ENCODE measurements at places on chromosomes 11 and 22.

DNA sequence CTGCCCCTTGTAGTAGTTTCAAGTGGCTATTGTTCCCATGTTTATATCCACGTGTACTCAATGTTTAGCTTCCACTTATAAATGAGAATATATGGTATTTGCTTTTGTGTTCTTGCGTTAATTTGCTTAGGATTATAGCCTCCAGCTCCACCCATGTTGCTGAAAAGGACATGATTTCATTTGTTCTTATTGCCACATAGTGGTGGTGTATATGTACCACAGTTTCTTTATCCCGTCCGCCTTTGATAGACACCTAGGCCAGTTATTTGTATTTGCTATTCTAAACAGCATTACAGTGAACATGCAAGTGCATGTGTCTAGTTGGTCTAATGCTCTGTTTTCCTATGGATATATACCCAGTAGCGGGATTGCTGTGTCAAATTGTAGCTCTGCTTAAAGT lies 6.8 kb downstream of the OR51B2 start:
- no peak for DNase-seq

DNA sequence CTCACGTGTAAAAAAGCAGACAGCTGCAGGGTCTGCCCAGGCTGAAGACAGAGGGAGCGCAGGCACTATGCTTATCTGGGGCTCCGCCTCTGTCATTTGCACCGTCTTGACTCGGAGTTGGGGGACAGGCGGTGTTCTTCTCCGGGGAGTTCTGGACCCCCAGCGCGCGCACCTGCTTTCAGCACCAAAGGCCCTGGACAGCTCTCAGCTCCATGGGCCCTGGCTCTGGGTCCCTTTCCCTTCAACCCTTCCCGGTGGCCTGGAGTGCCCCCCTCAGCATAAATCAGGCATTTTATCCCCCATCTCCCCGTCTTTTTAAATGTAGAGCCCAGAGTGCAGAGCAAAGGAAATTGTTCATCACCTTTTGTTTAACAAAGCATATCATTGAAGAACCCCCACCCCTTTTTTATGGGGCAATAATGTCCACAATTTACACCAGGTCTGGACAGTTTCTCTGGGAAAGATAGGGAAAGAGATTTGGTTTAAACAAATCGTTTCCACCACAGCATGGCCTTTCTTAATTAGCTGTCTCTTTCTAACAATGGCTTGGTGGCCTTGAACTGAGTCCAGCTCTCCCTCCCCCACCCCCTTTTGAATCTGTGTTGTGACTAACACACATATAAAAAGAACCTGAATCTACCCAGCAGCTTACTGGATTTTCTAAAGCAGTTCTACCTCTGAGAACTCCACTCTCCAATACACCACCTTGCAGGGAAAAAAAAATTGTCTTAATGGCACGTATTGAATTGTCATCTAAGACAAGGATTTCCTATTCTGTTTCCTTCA lies 1.7 kb downstream of the SEZ6L start:
- DNase-seq = no peak

DNA sequence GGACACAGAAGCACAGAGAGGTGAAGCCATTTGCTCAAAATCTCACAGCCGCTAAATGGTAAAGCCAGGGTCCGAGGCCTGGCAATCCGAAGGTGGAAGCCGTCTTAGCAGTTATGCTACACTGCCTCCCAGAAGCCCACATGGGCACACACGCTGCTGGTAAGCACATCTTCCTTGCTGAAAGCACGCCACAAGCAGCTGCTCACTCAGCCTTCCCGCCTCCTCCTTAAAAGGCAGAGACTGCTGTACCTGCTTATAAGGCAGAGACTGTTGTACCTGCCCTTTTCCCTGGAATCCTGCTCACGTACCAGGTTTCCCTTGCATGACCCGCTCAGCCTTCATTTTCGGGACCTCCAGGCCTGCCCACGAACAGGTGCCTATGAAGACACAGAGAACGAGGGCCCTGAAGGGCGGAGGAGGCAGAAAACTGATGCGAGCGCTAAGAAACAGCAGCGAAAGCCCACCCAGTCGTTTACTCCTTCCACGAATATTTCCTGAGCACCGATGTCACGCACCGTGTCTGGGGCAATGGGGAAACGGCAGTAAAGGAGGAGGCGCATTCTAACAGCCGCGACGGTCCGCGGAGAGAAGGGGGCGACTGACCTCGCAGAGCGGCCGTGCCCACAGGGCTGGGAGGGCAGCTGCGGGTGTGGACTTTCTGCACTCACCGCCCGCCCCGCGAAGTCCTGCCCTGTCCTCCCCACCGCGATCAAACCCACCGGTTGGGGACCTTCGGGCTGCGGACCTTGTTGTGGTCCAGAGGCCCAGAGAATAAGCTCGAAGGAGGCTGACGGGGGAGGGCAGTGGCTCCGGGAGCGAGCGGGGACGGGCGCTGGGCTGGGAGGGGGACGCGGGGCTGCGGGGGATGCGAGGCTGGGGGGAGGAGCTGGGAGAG lies 13.0 kb downstream of the SPATA19 start:
- DNase-seq = no peak

GRCh38 chr11:74485868-74486267 lies 7.7 kb downstream of the LIPT2 start:
- DNase-seq = no peak

GRCh38 chr11:130890039-130890745 lies 26.1 kb downstream of the SNX19 start:
- no peak for DNase-seq

DNA sequence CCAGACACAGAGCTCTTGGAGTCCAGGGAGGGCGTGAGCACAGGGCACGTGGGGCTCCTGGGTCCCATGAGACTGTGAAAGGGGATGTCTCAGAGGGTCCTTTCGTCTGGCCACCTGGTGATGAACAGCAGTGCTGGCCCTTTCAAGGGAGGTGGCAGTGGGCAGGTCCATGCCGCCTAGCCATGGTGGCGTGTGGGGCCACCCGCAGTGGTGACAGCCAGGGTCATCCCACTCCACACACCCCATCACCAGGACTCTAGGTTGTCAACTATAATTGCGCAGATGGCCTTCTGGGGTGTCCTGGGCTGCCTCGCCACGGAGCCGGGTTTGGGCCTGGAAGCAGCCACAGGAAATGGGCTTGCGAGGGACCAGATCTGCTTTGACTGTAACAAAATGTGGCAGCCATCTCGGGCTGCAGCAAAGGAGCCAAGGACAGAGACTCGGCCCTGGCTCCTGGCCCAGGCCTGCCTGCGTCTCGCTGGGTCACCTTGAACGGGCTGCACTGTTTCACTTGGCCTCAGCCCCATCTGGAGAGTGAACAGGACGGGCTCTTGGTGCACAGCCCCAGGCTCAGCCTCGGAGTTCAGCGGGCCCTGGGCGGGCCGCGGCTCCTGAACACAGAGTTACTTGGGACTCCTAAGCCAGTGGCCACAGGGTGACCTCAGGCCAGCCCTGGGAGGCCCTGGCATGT lies 1350.5 kb downstream of the BRD1 start:
- no peak for DNase-seq

DNA sequence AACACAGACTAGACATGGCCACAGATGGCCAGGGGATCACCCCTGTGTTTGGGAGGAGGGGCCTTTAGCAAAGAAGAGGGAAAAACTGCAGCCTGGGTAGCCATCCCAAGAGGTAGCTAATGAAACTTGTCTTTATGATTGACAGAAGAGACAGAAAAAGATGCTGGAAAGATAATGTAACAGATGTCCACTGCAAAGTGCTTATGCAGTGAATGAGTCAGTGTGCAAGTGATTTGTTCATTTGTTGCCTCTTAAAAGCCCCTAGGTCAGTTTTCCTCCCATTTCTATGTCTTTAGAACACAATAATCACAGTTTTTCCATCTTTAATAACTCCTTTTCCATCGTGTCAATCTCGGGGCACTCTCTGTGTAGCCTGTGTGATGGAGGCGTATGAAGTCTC lies 57.2 kb downstream of the INSC start:
- DNase-seq = no peak

DNA sequence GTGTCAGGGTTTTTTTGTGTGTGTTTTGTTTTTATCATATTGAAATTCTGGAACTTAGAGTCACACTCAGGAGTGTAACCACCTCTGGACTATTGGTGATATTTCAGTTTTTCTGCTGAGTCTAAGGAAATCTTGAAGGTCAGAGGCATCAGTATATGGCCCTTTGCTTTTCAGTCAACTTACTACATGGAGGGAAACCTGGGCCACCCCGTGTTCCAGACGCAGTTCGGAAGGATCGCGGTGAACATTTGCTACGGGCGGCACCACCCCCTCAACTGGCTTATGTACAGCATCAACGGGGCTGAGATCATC lies 19.9 kb downstream of the UPB1 start:
- no peak for DNase-seq

DNA sequence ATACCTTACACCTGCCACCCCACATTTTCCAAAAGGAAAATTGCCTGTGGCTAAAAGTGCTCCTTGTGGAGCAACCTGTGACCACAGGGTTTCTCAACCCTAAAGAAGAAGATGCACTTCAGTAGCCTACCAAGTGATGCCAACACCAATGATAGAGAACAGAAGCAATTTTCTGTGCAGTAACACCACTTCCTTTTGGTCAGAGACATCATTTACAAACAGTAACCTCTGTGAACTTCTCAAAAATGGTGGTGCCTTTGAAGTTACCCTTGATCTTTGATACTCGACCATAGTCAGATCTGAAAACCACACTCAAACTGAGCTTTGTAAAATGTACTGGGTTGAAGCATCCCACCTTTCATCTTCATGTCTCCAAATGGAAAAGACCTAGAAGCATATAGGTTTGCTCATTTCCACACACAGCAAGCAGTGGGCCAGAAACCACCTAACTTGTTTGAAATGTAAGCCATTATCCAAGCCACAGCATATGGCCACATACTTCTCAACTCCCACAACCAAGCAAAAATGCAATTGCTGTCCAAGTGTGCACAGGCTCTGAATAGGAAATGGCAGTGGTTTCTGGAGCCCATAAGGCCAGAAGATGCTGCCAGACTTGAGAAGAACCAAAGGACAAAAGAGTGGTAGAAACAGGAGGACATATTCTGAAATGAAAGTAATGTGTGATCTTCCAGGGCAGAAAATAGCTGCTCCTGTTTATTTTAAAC lies 24.3 kb downstream of the MPPED2 start:
- no peak for DNase-seq

GRCh38 chr11:60347084-60347797 lies 20.2 kb downstream of the MS4A6E start:
- DNase-seq = no peak

DNA sequence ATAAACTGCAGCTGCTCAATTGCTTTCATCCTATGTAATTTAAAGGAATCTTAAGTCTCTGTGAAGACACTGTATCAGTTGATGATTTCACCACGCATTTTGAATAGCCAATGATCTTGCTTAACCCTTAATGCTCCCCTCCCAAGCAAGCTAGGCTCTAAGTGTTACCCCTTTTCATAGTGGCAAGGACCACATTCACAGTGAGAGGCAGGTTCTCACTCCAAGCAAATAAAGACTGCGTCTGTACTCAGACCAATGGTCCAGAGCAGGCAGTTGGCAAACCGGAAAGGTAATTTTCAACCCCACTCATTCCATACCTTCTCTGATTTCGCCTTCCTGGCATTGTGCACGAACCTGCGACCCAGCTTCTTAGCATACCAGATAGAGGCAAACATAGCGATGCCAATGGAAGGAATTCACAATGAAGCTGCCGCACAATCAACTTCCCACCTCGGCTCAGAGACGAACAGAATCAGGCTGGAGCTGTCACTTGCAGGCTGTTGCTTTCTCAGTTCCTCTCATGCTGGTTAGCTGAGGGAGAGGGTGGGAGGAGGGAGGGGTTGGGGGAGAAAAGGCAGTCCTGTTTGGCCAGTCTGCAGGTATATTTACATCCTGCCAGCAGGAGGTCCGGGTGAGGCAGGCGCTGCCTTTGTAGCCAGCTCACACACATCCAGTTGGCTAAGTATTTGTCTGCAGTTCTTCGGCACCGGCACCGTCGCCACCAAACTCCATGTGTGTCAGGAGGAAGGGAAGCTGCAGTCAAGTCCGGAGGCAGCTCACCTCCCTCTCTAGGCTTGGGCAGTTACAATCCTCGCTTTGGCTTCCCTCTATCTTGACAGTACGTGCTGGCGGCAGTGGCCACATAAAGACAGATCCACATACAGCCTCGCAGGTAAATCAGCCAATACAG lies 1151.2 kb upstream of the CCDC90B start:
- DNase-seq = no peak

GRCh38 chr11:112320668-112321067 lies 60.0 kb upstream of the PLET1 start:
- DNase-seq = no peak

- no peak for DNase-seq
These were observed 5.5 kb downstream of the C11orf91 start for GRCh38 chr11:33695051-33695566.

Measured in stimulated activated CD8-positive, alpha-beta memory T cell treated with anti-CD3 and anti-CD28 coated beads, Interleukin-12 subunit alpha, Interleukin-12 subunit beta, amount 100 ng/mL, for 1 hour (primary cell).